ENCODE measurements at places on chromosomes 3 and 15. TPM values are rescaled to one million over a fixed set of nuclear protein-coding genes. Genes with fewer than 3 reads are reported as not detected.
A peak's percentile ranks its signal among the peaks of the same experiment; 100 is the strongest.

Gene AGBL1
- total RNA-seq, result not detected

Gene ALPK3
- total RNA-seq, result 118 TPM

Gene CGNL1
- total RNA-seq, result 15.2 TPM

Gene FAM43A
- total RNA-seq, result 13.9 TPM

DNA sequence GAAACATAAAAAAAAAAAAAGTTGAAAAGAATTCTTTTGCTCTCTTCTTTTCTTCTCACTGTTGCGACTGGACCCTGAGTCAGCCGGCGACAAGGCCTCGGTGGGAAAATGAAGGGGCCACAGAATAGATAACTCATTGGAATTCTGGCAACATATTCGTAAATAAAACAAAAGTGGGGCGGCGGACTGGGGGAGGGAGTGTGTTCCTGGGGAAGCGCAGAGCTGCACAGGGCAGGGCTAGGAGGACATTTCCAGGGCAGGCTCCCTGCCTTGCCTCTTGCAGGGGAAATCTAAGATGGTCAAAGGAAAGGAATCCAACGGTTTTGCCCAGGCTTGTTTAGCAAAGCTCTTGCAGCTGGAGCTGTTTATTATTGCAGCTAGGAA lies 1042.8 kb upstream of the NR2F2 start:
- DNase-seq, result no peak

- DNase-seq, result no peak
These were observed 25.0 kb downstream of the TBC1D2B start for GRCh38 chr15:78052545-78052944.

DNA sequence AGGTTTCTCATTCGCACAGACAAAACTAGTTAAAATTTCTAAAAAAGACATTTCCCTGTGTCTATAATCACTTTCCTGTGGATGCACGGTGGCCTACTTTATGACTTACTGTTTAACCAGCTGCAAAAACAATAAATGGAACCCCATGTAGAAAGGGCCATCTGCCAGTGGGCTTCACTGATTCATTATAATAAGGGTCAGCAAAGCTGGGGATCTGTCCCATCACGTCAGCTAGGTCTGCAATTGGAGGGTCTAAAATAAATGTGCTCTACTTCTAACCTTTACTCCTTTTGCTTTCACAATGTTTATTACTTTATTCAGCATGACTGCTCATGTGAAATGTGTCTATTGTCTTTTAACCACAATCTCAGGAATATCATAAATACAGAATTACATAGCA lies 43.1 kb upstream of the NMD3 start:
- no peak for DNase-seq

DNA sequence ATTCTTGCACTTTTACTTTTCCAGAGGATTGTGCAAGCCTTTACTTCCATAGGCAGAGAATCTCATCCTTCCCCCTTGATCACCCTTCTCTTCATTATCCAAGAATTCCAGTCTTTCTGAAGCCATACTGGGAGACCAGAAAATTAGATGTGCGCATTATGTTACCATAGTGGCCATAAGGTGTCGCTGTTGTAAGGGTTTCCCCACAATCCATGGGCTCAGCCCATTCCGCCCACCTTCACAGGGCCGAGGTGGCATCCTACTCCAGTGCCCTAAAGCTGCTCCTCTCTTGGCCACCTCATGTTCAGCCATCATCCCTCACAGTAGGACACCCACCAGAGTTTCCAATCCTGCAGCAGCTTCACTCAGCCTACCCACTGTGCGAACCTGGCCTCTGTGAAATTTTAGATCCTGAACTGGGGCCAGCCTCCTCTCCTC lies 35.0 kb downstream of the CTSH start:
- DNase-seq, result no peak

DNA sequence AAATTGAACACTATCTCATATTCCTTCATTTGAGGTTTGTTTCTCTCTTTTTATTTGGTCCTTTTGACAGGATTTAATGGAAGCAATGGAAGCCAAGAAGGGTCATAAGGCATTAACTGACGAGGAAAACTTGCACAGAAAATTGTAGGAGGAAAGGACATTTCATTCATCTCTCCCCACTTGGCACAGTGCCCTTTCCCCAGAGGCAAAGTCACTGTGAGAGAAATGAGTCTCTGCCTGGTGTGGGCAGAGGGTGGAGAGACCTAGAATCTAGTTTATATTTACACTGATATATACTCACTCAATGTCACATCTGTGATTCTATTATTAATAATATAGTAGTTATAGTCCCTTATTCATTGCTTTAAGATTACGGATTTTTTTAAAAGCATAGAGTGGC lies 324.6 kb upstream of the IL12A start:
- DNase-seq, result no peak

- peak; percentile 50 for DNase-seq
These were observed 24.6 kb upstream of the SACM1L start for GRCh38 chr3:45664578-45664977.

DNA sequence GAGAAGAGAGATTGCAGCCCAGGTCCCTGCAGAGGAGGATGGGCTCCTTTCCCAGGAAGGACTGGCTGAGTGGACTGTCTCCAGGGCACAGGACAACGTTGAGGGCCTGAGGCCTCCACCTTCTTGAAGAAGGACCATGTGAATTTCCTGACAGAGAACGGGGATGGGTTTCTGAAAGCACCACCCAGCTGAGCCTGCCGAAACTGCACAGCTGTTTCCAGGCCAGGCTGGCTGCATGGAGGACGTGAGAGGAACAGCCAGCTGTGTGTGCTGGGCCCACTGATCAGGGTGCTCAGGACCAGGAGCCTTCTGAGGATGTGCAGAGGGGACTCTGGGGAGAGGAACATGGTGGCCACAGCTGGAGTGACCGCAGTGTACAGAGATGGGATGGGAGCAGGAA lies 39.2 kb downstream of the HMCES start:
- DNase-seq, result no peak

DNA sequence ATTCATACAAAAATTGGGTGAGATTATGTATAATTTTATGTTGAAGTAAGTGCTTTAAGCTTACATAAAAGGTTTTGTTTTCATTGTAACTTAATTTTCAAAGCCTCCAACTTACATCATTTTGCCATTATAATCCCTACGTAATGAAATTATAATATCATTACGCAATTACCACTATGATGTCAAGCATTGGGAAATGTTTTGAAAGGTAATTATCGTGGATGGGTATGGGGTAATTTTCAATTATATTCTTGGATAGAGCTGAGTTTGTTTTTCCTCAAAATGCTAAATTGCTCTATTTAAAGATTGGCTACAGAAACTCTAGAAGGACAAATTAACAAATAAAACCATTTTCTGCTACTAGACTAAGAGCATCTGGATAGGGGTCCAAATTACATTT lies 80.2 kb upstream of the FAM3D start:
- no peak for DNase-seq

- DNase-seq, result no peak
These were observed 1298.5 kb downstream of the ROBO2 start for GRCh38 chr3:78338405-78338804.

DNA sequence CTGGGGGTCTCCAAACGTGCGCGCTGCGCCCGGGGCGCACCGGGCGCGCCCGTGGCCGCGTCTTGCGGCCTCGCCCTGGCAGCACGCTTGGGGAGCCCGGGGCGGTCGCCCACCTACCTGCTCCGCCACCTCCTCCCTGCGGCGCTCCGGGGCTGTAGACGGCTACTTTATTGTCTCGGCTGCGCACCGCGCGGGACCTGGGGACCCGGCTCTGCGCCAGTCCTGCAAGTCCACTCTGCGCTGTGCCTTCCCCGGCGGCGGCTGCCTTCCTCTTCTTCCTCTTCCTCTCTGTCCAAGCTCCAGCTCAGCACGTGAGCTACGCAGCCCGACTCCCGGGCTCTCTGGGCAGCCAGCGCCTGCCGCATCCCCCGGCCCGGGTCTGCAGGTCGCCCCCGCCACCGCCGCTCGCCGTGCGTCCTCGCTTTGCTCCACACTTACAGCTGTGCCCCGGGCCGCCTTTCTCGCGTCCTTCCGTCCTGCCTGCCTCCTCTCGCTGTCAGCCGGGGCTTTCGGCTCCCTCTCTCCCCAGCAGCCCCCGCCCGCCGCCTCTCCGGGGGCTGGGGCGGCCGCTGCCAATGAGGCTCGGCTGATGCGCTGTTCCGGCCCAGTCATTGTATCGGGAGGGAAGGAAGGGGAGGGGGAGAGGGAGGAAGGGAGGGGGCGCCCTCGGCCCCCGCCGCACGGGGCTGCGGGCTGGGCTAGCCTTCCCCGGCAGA lies 156.4 kb upstream of the FRMD4B start:
- peak; percentile 61 for DNase-seq

- DNase-seq, result no peak
These were observed 25.5 kb downstream of the CHRD start for GRCh38 chr3:184405075-184406030.

- no peak for DNase-seq
These were observed 5.6 kb downstream of the LINGO1 start for GRCh38 chr15:77627067-77627466.
